ENCODE measurements at places on chromosomes 5 and 9.

DNA sequence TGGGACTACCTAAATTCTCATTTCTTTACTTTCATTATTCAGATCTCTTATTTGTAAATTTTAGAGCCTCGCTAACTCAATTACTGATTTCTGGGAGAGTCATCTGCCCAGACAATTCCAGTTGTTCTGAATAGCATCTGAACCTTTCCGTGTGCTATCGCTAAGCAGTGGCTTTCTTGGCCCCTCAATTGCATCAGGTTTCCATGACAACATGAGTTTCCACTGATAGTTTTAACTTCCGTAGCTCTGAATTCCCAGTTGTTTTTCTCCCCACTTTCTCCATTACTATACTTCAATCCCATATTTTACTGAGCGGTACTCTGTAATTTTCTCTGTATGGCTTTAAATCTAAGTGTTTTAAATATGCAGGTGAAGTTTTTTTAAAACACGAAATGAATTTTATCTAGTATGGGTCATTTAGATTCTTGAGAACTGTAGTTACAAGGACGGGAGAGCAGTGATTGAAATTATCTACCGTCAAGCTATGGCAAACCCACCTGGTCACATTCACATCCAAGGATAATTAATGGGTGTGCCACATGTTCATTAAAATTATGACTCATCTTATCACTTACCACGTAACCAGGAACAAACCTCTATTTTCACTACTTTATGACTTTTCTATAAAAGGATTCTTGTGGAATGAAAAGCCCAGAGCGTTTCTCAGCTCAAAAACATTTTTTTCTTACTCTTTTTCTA, 223.5 kb upstream of the PCSK5 start:
- DNase-seq: no peak

- DNase-seq: no peak
Measured at GRCh38 chr9:135156525-135157510, 69.3 kb downstream of the OLFM1 start.

- DNase-seq: no peak
Measured at GRCh38 chr5:26310415-26310814, 728.0 kb downstream of the CDH9 start.

GRCh38 chr9:116975126-116975525, 288.0 kb downstream of the TRIM32 start:
- DNase-seq: no peak

DNA sequence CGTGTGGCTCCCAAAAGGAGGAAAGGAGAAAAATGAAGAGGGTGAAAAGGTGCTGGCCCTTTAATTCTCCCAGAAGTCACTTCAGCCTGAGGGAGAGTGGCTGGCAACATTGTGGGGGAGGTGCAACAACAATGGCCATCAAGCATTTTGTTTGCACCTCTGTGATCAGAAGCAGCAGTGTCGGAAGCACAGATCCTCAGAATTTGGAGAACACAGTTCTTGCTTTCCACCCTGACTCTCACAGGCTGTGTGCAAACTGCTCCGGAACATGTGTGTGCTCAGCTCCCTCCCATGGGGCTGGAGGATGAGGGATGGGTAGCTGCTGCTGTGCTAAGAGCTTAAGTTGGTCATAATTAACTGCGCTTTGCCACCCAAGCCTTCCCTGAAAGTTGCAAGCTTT, 127.1 kb downstream of the DPYSL3 start:
- DNase-seq: no peak

- no peak for DNase-seq
Measured at GRCh38 chr5:119386596-119387344, 31.0 kb downstream of the TNFAIP8 start.

GRCh38 chr9:37908283-37908682, 4.4 kb upstream of the SLC25A51 start:
- no peak for DNase-seq

- DNase-seq: no peak
Measured at GRCh38 chr9:17135295-17136160, 688 bp downstream of the CNTLN start.

- no peak for DNase-seq
Measured at GRCh38 chr5:113337515-113338415, 97.0 kb downstream of the TSSK1B start.

DNA sequence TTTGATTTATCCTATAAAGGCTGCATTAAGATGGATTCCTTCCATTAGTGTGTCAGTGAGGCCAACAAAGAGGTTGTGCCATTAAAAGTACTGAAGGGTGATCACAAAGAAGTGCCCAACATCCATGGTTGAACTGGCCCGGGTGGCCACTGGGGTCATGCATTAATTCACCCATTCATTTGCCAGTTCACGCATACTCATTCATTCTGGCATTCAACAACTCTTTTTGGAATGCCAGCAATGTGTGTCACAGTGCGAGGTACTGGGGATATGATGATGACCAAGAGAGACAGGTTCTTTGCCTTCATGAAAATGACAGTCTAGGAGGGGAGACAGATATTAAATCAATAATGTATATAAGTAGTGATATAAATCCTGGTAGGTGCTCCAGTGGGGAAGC, 93.2 kb downstream of the PTTG1 start:
- DNase-seq: no peak

- no peak for DNase-seq
Measured at GRCh38 chr9:135865531-135865930, 41.8 kb downstream of the CAMSAP1 start.

DNA sequence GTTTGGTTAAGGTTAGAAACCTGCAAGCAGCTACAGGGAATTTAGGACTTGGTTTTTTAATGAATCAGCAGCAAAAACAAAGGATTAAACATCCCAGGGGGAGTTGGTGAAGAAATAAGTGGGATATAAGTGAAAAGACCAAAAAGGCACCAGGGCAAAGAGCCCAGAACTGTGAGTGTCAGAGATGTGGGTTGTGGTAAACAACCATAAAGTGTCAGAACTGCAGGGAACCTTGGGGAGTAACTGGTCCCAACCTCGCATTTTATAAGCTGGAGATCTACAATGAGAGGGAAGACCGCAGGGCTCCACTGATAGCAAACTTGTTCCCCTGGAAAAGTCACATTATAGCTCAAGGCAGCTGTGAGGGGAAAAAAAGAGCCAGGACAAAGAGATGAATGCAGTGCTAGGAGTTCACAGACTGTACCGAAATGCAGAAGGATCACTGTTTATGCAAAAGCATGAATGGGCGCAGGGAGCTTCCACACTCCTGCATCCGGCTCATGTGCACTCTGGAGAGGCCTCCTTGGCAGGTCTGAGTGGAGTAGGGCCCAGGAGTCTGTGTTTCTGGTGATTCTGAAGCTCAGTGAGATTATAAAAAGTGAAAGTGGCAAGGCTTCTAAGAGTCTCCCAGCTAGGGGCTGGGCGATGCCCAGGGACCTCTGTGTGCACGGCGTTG, 156.3 kb downstream of the GOLPH3 start:
- no peak for DNase-seq

GRCh38 chr5:80031109-80031508, 4.0 kb upstream of the THBS4 start:
- DNase-seq: no peak

DNA sequence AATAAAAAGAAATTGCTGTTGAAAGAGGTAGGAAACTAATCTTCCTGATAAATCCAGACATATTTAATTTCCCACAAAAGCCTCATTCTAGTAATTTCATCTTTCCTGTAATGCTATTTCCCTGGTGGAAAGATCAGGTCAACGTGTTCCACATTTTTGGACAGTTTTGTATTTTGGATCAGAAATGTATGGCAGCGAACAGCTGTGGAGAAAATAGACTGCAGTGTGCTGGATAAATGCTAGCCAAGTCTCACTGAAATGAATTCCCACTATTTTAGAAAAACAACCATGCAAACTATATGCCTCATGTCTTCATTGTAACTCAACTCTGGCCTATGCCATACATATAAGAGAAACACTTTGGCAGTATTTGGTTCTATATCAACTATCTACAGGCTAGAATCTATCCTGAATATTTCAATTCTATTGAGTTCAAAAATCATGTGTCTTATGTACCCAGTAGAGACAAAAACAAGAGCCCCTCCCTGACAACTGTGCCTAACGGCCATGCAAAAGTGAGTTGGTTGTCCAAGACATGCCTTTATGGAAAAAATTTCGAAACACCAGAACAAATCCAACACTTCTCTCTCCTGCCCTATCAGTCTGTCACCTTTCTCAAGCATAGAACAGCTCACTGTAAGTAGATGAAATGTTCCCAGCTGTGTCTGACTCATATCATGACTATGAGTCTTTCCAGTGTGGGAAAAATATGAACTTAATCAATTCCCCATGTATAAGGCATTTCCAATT, 191.3 kb upstream of the NREP start:
- DNase-seq: no peak

DNA sequence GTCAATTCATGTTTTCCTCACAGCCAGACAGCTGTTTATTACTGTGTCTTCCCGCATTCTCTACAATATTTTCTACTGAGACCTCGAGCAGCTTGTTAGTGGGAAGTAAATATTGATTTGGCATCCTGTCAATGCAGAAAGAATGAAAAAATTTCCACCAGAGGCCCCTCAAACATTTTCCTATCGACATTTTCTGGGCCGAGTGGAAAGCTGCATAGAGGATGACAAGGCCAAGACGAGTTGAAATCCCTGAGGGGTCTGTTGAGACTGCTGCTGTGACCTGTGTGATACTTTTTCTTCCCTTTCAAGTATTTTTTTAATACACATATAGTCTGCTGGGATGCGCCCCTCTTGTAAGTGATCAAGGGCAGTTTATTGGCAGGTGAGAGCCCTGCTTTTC, 91.4 kb upstream of the SH3GL2 start:
- DNase-seq: no peak

GRCh38 chr9:92954049-92954861, 6.9 kb downstream of the FGD3 start:
- peak; percentile 55 for DNase-seq

GRCh38 chr5:177455036-177455660, 8.5 kb downstream of the PRR7 start:
- DNase-seq: peak; percentile 78

DNA sequence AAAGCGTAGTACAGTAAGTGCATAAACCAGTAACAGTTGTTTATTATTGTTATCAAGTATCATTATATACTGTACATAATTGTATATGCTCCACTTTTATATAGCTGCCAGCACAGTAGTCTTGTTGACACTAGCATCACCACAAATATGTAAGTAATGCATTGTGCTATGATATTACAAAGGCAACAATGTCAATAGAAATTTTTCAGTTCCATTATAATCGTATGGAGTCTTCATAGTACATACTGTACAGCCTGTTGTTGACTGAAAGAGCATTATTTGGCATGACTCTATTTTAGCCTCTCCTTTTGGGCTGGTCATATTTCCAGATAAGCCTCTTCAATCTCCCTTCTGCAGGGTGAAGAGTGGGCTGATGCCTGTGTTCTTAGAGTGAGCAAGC, 40.4 kb downstream of the CFAP95 start:
- no peak for DNase-seq

DNA sequence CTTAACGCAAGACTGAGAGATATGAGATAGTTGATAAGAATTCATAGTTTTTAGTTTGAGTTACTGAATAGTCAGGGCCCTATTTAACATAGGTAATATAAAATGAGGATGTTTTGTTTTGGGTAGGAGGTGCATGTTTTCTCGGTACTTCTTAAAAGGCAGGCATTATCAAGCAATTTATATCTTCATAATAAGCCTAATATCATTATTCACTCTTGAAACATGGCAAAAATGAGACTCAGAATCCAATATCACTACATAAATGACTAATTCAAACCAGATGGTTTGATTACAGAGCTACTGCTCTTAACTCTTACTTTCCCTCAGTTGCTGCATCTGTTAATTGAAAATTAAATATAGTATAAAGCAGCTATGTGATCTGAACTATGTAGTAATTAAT, 2038.7 kb downstream of the EFNA5 start:
- no peak for DNase-seq

GRCh38 chr9:133370685-133371084, 5.2 kb downstream of the SURF4 start:
- no peak for DNase-seq

DNA sequence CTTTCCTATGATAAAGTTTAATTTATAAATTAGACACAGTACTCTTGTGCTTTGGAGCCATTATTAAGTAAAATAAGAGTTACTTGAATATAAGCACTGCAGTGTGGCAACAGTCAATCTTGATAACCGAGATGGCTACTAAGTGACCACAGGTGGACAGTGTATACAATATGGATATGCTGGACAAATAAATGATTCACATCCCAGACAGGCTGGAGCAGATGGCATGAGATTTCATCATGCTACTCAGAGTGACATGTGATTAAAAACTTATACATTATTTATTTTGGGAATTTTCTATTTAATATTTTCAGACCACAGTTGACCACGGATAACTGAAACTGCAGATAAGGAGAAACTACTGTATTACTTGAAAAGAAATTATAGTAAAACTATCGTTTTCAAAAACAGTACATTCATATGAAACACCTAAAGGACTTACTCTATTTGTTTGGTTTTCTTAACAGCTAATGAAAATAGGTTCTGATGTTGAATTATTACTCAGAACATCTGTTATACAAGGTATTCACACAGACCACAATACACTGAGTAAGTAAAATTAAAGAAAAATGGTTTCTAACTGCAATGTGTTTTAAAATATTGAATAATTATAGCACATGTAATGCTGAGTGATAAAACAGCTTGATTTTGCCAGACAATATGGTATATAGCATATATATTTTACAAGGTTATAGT, 16.0 kb downstream of the LYRM7 start:
- no peak for DNase-seq

DNA sequence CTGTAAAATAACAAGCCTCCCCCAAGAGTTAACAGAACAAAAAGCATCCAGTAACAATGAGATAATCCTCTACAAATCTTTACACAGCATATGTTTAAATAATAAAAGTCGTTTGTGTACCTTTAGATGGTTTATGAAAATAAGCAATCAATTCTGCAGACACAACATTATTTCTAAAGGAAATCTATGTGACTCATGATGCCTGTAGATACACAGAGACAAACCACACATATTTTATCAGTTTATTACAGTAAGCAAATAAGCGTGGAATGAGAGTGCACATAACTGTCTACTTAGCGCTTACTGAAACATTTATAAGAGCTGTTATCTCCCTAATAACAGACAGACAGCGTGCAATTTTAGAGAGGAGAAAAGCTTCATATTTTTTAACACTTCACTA, 243.6 kb downstream of the AP3B1 start:
- no peak for DNase-seq

- DNase-seq: no peak
Measured at GRCh38 chr5:37326536-37326935, 44.4 kb downstream of the NUP155 start.

GRCh38 chr9:122383992-122384461, 13.2 kb downstream of the PTGS1 start:
- no peak for DNase-seq

- no peak for DNase-seq
Measured at GRCh38 chr5:139678751-139679750, 30.9 kb downstream of the CXXC5 start.

All from stimulated activated CD4-positive, alpha-beta T cell treated with anti-CD3 and anti-CD28 coated beads, Interleukin-1b, Interleukin-23, amount 100 ng/mL, for 24 hours (primary cell).